Body of pancreas (tissue), 4 donors: ENCODE measurements at places on chromosomes 12 and 14.

DNA sequence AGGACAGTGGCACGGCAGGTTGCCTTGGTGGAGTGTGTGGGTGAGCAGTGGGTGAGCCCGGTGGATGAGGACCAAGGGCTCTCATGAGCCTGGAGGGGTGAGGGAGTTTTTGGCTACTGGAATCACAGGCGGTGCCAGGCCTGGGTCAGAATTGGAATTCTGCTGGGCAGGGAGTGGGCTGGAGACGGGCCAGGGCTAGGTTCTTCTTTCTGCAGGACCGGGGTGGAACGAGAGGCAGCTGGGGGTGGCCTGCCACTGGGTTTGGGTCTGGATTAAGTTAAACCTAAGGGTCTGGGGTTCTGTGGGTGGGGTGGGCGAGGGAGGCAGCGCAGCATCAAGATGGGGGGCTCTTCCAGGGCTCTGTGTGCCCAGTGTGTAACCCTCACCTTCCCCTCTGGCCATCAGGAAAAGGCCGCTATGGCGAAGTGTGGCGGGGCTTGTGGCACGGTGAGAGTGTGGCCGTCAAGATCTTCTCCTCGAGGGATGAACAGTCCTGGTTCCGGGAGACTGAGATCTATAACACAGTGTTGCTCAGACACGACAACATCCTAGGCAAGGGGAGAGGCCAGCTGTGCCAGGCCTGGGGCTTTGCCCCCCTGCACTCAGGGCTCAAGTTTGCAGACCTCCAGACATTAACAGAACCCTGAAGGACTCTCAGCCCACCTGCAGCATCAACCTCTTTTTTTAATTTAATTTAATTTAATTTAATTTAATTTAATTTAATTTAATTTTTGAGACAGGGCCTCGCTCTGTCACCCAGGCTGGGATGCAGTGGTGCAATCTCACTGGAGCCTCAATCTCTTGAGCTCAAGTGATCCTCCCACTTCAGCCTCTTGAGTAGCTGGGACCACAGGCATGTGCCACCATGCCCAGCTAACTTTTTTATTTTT lies 7.0 kb downstream of the ACVRL1 start:
- DNase-seq = no peak

DNA sequence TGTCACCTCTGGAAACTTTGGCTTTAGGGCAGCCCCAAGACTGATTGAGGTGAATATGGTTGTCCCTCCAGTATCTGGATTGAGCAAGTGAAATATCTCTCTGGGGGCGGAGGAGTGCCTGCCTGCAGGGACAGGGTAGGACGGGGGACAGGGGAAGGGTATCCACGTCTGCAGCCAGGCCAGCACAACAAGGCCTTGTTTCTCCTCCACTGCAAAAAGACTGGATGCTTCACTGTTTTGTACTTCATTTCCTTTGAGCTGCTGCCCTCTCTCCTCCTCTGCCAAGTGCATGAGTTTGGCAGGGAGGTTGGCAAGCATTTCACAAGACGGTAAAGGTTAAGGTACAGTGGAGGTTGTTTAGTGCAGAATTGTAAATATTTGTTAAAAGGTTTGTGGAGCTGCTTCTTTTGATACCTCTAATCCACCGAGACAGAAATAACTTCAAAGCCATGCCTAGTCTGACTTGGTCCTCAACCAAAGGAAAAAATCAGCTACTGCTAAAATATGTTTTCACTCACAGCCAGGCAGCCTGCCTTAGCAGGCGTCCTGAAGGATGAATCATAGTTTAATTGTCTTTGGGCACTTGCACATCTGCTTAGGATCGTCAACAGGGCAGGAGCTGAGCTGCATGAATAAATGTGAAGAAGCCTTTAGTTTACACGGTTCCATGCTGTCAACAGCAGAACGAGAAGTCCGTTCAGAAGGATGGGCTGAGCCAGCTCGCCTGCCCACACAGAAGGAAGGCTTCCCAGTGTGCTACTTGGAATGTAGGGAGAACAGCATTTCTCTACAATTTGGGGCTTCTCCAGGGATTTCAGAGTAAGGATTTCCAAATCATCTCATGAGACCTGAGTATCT lies 269.7 kb downstream of the TTC6 start:
- no peak for DNase-seq

DNA sequence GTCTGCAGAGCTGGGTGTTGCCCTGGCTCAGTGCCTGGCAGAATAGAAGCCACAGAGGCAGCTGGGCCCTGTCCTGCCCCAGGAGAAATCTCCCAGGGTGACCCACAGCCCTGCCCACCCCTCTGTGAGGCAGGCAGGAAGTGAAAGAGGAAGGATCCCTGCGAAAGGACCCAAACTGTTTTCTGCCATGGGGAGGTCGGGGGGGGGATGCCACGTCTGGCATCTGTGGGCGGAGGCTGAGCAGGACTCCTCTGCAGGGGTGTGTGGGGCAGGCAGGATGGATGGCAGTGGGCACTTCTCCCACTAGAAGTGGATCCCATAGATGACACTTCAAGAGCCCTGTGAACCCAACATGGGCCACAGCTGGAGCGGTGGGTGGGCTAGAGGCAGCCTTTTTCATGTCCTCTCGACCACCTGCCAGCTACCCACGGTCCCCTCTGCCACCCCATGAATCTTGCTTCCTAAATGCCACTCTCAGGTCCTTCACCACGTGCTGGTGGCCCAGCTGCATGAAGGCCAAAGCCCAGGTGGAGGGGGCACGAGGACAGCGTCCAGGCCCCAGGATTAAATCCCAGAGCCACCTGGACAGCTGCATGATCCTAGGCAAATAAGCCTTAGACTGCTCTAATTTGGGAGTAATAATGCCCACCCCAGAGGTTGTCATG lies 3.6 kb downstream of the PAPLN start:
- no peak for DNase-seq

- no peak for DNase-seq
These were observed 28.1 kb upstream of the WNK1 start for GRCh38 chr12:724194-724855.

DNA sequence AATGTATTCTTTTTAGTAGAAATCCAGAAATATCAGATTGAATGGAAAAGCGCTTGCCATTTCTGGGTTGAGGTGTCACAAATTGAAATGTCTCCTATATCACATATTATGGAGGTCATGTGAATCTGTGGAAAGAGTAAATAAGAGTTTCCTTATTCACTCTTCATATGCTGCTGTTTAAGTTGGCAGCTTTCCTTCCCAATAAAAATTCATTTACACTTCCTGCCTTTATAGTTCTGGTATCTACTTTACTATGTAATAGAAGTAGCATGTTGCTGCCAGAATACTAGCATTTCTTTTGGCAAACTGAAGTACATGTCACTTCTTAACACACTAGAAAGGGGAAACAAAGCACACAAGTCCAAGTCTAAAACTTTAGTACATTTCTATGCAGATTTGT lies 60.8 kb downstream of the SDR9C7 start:
- DNase-seq = no peak

DNA sequence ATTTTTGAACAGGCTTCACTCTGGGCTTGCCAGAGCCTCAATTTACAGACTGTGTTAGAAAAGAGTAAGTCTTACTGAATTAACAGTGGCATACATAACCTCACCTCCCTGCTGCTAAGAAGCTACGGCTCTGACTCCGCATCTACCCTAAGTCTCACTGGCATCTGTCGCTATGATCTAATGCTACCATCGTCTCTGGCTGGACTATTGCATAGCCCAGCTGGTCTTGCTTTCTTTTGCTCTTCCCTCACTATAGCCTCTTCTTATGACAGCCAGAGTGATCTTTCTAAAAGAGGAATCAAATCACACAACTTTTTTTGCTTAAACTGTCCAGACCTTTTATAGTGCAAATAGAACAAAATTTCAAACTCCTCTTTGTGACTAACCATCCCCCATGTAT lies 81.1 kb downstream of the SLC24A4 start:
- DNase-seq = no peak

- no peak for DNase-seq
These were observed 153.5 kb upstream of the ATF7IP start for GRCh38 chr12:14211947-14212387.
